ENCODE measurements at places on chromosomes 6 and 20.

DNA sequence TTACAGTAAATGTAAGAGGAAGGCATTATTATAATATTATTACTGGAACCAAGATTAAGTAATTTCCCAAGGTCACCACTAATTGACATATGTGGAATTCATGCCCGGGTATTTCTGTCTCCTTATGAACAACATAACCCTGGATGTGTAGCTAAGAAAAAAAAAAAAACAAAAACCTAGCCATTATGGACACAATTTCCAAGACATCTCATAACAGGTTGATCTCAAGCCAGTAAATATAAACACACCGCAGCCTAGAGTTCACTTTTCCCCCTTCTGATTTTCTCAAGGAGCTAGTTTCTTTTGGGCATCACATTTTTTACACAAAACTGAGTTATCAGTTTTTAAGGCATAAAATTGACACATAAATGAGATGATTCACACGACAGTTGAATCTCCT lies 306.5 kb upstream of the RSPO3 start:
- no peak for DNase-seq

DNA sequence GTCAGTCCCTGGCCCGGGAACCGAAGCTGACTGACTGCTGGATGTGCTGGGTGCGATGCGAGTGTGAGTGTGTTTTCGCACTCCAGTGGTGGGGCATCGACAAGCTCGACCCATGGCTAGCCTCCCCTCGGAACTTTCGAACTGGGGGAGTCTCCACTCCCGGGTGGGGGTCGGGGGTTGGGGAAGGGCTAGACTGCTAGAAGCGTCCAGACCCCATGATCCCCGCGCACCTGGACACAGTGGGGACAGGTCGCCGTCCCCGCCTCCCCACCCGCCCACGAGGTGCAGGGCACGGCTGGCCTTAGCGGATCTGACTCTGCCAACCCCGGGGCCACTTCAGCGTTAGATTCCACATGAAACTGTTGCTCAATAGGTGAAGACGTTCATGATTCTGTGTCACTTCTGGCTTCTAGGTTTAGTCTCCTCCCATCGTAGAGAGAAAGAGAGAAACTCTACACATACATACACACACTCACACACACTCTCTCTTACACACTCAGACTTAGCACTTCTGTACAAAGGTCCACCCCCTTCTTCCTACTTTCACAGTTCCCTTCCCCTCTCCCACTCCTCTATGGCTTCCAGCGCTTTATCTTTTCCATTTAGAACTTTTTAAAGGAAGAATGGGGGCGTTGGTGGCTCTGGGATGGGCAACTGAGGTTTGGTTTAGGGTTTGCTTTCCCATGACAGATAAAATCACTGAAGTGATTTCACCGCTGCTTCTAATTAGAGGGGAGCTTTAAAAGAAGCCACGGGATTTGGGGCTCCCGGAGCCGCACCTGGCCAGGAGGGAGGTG lies 5.1 kb upstream of the TFAP2A start:
- DNase-seq, result no peak

- no peak for DNase-seq
Measured at GRCh38 chr6:116127771-116128493, 2.0 kb upstream of the COL10A1 start.

DNA sequence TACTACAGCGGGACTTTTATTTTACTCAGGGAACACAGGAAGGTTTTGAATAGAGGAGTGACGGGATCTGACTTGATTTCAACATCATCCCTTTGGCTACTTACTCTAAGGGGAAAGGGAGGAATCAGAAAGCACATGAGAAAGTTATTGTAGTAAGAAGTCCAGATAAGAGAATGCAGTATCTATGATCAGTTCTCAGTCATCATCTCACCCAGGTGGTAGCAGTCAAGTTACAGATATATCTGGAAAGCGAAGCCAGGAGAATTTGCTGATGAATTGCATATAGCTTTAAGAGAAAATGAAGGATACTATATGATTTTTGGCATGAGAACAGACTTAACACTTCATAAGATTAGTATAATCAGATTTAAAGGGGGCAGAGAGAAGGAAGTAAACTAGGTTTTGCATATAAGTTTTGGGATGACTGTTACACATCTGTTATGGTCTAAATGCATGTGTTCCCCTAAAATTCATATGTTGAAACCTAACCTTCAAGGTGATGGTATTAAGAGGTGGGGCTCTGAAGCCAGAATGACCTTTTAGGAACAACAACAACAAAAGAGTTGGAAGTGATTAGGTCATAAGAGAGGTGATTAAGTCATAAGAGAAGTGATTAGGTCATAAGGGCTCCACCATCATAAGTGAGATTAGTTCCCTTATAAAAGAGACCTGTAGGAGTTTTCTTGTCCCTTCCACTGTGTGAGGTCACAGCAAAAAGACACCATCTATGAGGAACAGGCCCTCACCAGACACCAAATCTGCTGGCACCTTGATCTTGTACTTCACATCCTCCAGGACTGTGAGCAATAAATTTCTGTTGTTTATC lies 6.7 kb downstream of the RAD21L1 start:
- no peak for DNase-seq

DNA sequence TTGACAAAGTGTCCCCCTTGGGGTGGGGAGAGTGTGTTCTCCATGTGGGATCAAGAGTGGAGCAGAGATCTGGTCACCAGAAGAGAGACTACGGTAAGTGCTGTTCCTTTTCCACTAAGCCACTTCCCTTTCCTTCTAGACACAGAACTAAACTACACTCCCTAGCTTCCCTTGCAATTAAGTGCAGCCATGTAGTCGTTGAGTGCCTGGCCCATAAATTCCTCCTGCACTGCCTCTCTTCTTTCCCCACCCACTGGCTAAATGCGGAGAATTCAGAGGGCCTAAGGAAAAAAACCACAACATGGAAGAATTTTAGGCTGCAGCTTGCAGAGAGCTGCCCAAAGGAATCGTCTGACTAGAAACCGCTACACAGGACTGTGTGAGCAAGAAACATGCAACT lies 1.5 kb downstream of the WDR27 start:
- DNase-seq, result no peak

All from stimulated activated CD8-positive, alpha-beta memory T cell treated with anti-CD3 and anti-CD28 coated beads, Interleukin-7, amount 100 ng/mL, for 24 hours (primary cell).